ENCODE measurements at places on chromosomes 3 and 15.

- DNase-seq: no peak
Observed at GRCh38 chr3:36738702-36739101, 25.7 kb downstream of the DCLK3 start.

GRCh38 chr3:119597548-119598288 is at the start of gene PLA1A:
PLA1A (plus strand) TSS chr3:119597885; CDS start chr3:119597914, 29 bp downstream.
- DNase-seq: no peak

DNA sequence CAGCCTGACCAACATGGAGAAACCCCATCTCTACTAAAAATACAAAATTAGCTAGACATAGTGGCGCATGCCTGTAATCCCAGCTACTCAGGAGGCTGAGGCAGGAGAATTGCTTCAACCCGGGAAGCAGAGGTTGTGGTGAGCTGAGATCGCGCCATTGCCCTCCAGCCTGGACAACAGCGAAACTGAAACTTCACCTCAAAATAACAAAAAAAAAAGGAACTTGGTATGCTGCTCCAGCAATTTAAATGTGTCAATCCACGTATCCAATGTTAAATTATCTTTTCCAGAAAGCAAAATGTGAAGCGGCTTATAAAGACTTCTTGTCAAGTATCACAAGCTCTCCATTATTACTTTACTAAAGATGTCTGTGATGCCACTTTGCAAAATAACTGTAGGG is 9.9 kb upstream of the ARIH1 start:
- DNase-seq: no peak

DNA sequence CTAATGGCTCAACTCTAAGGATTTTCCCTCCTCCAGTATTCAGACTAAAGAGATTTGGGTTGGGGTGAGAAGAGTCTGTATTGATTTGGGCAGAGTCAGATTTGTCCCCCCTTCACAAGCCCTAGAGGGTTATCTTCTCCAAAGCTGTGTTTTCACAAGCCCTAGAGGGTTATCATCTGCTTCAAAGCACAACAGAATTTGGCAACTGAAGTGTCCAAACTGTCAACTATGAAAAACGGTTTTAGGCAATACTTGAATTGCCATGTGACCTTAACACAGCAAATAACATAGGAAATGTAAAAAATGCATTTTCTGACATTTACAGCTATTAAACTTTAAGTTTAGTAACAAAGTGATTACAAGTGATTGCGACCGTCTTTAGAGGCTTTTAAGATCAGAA is 119.9 kb downstream of the IMPG2 start:
- DNase-seq: no peak

DNA sequence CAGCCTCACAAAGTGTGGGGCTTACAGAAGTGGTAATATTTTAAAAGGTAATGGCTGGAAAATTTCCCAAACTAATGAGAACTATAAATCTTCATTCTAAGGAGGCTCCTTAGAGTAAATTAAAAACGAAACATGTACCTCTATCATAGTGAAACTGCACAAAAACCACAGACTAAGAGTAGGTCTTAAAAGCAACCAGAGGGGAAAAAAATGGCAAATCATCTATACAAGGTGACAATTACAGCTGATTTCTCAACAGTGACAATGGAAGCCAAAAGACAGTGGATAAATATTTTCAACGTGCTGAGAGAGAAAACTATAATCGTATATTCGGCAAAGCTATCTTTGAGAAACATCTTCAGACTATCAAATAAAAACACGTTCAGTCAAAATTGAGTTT is 20.6 kb downstream of the HEG1 start:
- no peak for DNase-seq

DNA sequence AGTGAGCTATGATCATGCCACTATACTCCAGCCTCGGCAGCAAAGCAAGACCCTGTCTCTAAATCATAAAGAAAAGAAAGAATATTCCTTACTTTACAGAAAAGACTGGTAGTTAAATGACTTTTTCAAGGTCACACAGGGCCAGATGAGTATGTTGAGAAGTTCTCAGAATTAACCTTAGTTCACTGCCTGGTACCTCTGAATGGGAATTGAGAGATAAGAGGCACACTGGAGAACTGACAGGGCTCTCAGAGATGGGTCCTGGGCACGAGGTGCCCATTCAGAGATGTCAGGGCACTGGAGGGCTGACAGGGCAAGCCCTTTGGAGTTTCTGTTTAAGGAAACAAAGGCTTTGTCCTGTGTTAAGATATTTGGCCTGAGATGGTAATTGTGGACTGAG is 157.7 kb downstream of the PDE8A start:
- DNase-seq: no peak

GRCh38 chr15:77311618-77312398 is 108.1 kb downstream of the PEAK1 start:
- DNase-seq: no peak

GRCh38 chr3:171165499-171165921 is 139.0 kb upstream of the SLC2A2 start:
- DNase-seq: no peak

DNA sequence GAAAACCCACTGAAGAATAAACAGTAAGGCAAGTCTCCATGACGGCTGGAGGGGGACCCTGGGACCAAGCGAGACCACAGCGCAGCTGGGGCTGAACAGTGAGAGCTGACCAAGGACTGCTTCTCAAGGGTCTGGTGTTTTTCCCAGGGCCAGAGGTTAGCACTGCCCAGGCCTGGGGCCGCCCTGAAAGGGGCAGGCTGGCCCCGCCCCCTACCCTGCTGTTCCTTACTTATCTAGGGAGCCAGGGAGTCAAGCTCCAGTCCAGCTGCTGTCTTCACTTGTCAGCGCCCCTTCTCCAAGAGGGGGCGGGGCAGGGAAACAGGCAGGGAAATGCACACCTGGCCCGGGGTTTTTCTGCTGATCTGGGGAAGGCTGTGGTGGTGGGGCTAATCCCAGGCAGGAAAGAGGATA is 51.6 kb upstream of the HACD2 start:
- no peak for DNase-seq

Data from esophagus squamous epithelium (tissue), 5 donors.